CD4-positive, alpha-beta T cell treated with Interleukin-21 for 1 hour (primary cell): ENCODE measurements at places on chromosomes 7 and 10.

- peak; percentile 13 for DNase-seq
Measured at GRCh38 chr7:117014673-117015133, 61.4 kb downstream of the ST7 start.

DNA sequence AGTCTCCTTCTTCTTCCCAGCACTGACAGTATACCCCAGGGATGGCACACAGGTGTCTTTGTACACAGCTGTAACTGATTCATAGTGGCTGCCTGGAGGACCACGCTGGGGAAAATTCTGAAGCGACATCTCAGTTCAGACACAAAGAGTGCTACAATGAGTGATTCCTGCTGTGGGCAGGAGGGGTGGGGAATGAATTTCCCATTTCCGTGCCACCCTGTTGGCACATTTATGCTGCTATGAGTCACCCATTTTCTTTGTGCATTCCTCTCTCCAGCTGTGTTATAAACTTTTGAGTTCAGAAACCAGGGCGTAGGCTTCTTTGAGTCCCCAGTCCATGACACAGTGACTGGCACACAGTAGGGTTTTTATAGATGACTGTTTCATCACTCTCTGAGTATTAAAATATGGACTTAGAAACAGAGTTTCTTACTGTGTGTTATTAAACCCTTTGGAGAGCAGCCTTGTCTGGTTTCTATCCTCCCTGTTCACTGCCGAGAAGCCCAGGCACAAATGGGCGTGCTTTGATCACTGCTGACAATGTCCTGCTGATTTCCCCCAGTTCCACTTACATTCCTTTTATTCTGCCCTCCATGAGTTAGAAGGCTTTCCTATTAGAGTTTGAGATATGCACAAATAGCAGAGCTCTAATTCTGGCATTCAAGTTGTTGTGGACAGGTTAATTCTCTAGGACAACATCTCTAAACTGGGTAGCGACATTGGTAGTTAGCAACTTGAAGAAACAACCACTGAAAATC, 24.0 kb upstream of the NPS start:
- no peak for DNase-seq

DNA sequence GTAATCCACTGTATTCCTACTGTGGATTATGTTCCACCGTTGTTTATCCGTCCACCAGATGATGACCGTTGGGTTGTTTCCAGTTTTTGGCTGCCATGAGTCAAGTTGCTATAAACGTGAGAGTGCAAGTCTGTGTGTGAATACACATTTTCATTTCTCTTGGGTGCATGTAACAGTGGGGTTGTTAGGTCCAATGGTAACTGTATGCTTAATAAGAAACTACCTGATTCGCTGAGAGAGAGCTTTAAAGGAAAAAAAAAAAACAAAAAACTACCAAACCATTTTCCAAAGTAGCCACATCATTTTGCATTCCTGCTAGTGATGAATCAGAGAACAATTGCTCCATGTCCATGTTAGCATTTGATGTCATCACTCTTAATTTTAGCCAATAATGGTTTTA, 15.9 kb downstream of the UBN2 start:
- DNase-seq, result no peak

- DNase-seq, result no peak
Measured at GRCh38 chr10:112131346-112131745, 52.2 kb downstream of the GPAM start.
